Activated CD4-positive, alpha-beta T cell treated with anti-CD3 and anti-CD28 coated beads for 36 hours (primary cell): ENCODE measurements at places on chromosomes 1 and 21. TPM values are rescaled to one million over a fixed set of nuclear protein-coding genes. Genes with fewer than 3 reads are reported as not detected.
A peak's percentile ranks its signal among the peaks of the same experiment; 100 is the strongest.

TMEM61 gene
- not detected for total RNA-seq

OR14C36 gene
- total RNA-seq: not detected

DNA sequence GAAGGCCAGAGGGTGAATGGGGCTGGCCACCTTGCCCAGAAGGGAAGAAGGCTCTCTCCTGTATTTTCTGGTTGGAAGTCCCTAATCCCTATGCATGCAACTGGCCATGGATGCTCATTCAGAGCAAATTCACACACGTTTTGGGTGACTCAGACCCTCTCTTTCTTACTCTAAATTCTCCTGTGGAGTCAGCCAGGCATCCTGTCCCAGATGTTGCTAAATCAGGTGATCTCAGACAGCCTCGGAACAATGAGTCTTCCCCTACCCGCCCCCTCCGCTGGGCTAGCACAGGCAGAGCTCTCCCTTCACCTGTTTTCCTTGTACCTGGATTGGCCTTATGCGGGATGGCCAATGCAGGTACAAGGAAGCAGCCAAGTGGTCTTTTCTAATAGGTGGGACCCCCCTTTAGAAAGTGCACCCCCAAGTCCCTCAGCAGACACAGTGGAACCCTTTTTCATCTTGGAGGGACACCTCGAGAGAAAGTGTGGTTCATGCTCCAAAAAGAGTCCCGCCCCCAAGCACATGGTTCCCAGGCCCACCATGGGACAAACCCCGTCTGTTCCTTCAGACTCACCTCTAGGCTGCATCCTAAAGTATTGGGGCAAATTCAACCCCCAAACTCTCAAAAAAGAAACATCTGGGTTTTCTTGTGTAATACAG is 8.6 kb downstream of the S100A6 start:
- DNase-seq: no peak
- no peaks in the 10 kb centered on the region for H3K36me3 ChIP-seq
- H3K27me3 ChIP-seq: no peaks in the 10 kb centered on the region
- H3K27ac ChIP-seq: no peak overlapping the region
- peaks cover 18% of the 10 kb centered on the region for H3K4me1 ChIP-seq

- no peaks in the 10 kb centered on the region for H3K4me1 ChIP-seq
- H3K27me3 ChIP-seq: no peaks in the 10 kb centered on the region
- no peaks in the 10 kb centered on the region for H3K36me3 ChIP-seq
Observed at GRCh38 chr1:107724648-107725047, 240.3 kb downstream of the VAV3 start.

DNA sequence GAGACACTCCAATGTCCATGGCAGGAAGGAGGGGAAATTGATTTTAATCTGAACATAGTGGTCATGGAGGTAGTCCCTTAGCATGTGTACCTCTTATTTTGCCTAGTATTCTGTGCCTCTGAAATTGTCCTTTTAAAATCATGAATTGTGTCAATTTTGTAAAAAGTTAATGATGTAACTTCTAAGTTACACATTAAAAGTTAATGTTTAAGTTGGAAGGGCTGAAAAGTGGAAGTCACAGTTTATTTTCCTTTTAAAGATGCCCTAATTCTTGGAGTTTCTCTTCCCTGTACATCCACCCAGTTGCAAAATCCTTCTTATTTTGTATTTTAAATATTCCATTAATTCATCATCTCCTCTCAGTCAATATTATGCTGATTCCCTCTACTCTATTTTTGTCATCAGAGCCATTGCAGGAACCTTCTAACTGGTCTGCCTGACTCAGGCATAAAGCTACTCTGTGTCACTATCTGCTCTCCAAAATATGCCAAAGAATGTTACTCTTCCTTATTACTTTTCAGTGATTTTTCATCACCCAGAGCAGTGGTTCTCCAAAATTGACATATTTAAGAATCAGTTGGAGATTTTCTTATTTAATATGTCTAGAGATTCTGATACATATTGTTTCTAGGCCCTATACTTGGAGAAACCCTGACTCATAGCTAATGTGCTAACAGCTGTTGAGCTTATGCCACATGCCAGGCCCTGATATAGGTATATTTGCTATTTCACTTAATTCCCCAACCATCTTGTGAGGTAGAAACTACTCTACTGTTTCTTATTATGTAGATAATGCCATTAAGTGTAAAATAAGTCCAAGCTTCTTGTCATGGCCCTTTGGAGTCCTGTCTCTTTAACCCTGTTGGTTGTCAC is 5.1 kb downstream of the HOOK1 start:
- no peak overlapping the region for H3K4me3 ChIP-seq
- DNase-seq: no peak
- peaks cover 2% of the 10 kb centered on the region for H3K36me3 ChIP-seq

DNA sequence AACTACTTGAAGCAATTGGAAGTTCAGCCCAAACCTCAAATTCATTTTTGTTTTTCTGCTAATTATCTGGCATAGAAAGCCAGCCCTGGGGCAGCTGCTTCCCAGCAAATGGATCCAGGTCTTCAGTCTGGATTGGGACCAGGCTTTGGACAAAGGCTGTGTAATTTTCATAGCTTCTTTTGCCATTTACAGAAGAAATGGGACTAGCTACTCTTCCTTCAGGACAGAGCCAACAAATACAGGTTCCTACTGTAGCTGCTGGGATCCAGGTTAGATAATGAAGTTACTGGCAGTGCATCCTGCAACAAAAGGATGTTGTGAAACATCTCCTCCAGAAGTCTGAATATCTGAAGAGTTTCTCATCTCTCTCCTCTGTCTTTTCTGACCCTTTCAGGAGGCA is 171.5 kb upstream of the CAMK1G start:
- H3K27me3 ChIP-seq: peaks cover 34% of the 10 kb centered on the region
- no peak overlapping the region for H3K27ac ChIP-seq
- H3K4me1 ChIP-seq: no peaks in the 10 kb centered on the region
- no peak for DNase-seq
- no peak overlapping the region for H3K4me3 ChIP-seq

DNA sequence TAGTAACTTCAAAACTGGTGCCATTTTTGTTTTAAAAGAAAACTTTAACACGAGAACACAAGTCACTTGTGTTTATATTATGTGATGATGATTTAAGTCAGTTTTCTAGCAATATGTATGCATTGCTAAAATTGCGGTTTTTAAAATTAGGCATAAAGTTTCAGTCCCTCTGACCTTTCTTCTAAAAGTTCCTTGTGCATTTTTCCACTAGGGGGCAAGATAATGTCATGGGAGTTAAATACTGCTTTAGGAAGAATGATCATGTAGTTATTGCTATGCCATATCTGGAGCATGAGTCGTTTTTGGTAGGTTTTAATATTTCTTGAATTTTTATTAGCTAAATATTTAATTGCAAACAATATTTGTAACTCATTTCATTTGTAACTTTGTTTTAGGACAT is 10.7 kb downstream of the CDC7 start:
- no peaks in the 10 kb centered on the region for H3K27me3 ChIP-seq
- H3K27ac ChIP-seq: no peak overlapping the region

- peak within 1 kb of the TSS; percentile 86 for H3K4me3 ChIP-seq
- peak; percentile 68 for DNase-seq
- H3K4me1 ChIP-seq: peaks cover 61% of the 10 kb centered on the region
- H3K27ac ChIP-seq: peak within 1 kb of the TSS; percentile 97
Observed at GRCh38 chr1:21289700-21290545, at the start of gene ECE1. TSS of gene ECE1 (minus strand) at chr1:21290463. CDS start at chr1:21290414, 49 bp downstream.

GRCh38 chr1:227390525-227390924 is 72.2 kb upstream of the CDC42BPA start:
- no peaks in the 10 kb centered on the region for H3K4me1 ChIP-seq
- no peak overlapping the region for H3K27ac ChIP-seq
- no peak overlapping the region for H3K4me3 ChIP-seq
- DNase-seq: no peak
- no peaks in the 10 kb centered on the region for H3K27me3 ChIP-seq
- H3K36me3 ChIP-seq: no peaks in the 10 kb centered on the region

- H3K27ac ChIP-seq: no peak overlapping the region
- H3K36me3 ChIP-seq: no peaks in the 10 kb centered on the region
- peaks cover 3% of the 10 kb centered on the region for H3K4me1 ChIP-seq
- no peak overlapping the region for H3K4me3 ChIP-seq
- H3K27me3 ChIP-seq: no peaks in the 10 kb centered on the region
- DNase-seq: no peak
Observed at GRCh38 chr1:228072658-228073043, 9.9 kb upstream of the ARF1 start.

GRCh38 chr21:31993826-31994825 is 121.3 kb downstream of the HUNK start:
- H3K4me1 ChIP-seq: no peaks in the 10 kb centered on the region
- H3K4me3 ChIP-seq: no peak overlapping the region
- H3K27ac ChIP-seq: no peak overlapping the region
- peaks cover 6% of the 10 kb centered on the region for H3K27me3 ChIP-seq
- no peaks in the 10 kb centered on the region for H3K36me3 ChIP-seq

- H3K36me3 ChIP-seq: peaks cover 48% of the 10 kb centered on the region
- H3K4me3 ChIP-seq: no peak overlapping the region
- H3K27ac ChIP-seq: peak overlapping the region; percentile 63
Observed at GRCh38 chr1:1799716-1800115, 21.4 kb upstream of the NADK start.

GRCh38 chr1:16145662-16146278 is 10.1 kb downstream of the EPHA2 start:
- peaks cover 12% of the 10 kb centered on the region for H3K4me1 ChIP-seq
- no peak for DNase-seq
- H3K36me3 ChIP-seq: no peaks in the 10 kb centered on the region
- H3K27me3 ChIP-seq: peaks cover 1% of the 10 kb centered on the region
- H3K27ac ChIP-seq: no peak overlapping the region
- H3K4me3 ChIP-seq: no peak overlapping the region

- H3K4me3 ChIP-seq: peak overlapping the region; percentile 47
- no peak for DNase-seq
- no peaks in the 10 kb centered on the region for H3K27me3 ChIP-seq
- no peaks in the 10 kb centered on the region for H3K36me3 ChIP-seq
- peaks cover 79% of the 10 kb centered on the region for H3K4me1 ChIP-seq
Observed at GRCh38 chr1:198185759-198186158, 29.0 kb downstream of the NEK7 start.

DNA sequence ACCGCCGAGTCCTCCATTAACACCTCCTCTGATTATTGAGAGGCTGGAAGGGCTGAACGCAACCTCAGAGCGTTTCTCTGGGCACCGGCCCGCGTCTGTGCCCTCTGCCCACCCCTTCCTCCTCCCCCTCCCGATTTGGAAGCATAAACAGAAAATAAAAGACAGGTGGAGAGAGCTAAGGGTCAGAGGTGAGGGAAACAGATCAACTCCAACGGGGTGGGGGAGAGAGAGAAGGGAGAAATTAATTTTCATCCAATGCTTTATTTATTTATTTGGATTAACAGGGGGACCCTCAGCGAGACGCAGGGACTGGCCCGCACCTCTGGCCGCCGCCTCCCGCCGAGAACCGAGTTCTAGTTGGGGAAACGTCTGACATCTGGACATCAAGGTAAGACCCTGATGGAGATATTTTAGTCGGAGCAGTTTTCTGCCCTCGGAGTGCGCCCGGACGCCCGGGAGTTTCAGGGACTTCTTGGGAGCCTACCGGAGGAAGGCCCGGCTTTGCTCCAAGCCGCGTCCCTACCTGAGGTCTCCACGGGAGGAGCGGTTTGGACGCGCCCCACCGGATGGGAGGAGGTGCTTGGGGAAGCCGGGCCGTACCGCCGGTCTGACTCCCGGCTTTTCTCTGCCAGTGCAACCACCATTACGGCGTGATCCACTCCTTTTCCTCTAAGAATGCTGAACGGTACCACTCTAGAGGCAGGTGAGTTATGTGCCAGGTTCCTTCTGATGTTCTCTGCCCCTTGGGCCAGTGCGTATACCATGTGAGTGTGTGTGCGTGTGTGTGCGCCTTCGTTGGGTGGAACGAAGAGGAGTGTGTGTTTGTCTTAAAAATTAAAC is 5.1 kb upstream of the LHX9 start:
- H3K27me3 ChIP-seq: peaks cover 90% of the 10 kb centered on the region
- peak overlapping the region; percentile 71 for H3K4me3 ChIP-seq
- H3K27ac ChIP-seq: peak overlapping the region; percentile 19

DNA sequence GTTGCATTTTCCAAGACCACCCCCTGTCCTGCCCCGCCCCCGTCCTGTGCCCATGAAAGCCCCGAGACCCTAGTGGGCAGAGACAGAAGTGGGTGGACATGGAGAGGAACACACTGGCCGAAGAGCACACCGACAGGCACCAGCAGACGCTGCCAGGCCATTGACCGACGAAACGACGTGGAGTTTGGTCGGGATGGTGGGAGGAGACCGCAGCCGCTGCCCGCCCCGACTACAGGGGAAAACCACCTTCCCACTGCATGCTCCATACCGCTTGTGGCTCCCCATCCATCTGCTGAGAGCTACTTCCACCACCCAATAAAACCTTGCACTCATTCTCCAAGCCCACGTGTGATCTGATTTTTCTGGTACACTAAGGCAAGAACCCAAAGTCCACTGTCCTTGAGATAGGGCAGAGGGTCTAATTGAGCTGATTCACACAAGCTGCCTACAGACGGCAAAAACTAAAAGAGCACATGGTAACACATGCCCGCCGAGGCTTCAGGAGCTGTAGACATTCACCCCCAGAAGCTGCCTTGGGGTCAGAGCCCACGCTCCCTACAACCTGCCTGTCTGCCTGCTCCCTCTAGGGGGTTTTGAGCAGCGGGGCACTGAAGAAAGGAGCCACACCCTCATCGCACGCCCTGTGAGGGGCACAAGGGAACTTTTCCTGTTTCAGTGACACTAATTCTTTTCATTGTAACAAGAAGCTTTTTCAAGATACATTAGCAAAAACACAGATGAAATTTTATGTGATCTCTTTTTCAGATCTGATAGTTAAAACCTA is 81.2 kb upstream of the RAB3GAP2 start:
- H3K27ac ChIP-seq: no peak overlapping the region
- no peak for DNase-seq
- peaks cover 7% of the 10 kb centered on the region for H3K27me3 ChIP-seq
- no peaks in the 10 kb centered on the region for H3K4me1 ChIP-seq
- H3K36me3 ChIP-seq: no peaks in the 10 kb centered on the region
- no peak overlapping the region for H3K4me3 ChIP-seq
